ENCODE measurements at places on chromosomes 2 and 18.

DNA sequence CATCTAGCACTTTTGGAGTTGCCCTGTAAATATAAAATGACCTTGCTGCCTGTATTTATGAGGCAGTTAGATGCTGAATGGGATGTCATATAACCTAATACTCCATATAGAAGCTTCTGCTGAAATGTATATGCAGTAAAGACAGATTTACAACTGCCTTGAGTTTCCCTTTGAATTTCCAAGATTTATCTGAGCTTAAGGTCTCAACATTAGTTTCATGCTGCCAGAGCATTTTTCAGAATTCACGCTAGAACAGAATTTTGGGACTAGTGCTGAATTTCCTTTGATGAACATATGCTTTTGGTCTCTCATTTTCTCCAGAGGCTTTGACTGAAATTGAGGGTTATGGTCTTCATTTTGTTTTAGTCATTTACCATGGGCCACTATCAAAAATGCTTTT lies 254.7 kb upstream of the FANCL start:
- DNase-seq, result no peak

- no peak for DNase-seq
Measured at GRCh38 chr2:171469176-171469575, 35.1 kb downstream of the DCAF17 start.

GRCh38 chr2:29455200-29455860 lies 340.1 kb downstream of the CLIP4 start:
- DNase-seq, result no peak

DNA sequence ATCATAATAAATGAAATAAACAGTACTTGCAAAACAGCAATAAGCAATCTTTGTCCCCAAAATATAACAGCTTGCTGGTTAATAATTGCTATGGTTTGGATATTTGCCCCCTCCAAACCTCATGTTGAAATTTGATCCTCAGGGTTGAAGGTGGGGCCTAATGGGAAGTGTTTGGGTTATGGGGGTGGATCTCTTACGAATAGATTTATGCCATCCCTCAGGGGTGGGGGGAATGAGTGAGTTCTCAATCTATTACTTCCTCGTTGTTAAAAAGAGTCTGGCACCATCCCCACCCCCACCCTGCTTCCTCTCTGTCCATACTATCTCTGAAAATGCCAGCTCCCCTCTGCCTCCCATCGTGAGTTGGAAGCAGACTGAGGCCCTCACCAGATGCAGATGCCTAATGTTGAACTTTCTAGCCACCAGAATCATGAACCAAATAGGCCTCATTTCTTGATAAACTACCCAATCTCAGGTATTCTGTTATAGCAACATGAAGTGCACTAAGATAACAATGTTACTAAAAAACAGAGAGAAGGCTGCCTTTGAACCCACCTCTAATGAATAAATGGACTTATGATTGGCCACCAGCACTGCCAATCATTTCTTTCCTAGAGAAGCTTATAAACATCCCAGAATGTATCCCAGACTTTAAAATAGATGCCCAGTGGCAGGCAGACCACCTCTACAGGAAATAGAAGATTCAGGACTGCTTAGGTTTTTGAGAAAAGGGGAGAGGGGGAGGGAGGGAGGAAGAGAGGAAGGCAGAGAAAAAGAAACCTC lies 90.1 kb downstream of the ALPK2 start:
- no peak for DNase-seq

DNA sequence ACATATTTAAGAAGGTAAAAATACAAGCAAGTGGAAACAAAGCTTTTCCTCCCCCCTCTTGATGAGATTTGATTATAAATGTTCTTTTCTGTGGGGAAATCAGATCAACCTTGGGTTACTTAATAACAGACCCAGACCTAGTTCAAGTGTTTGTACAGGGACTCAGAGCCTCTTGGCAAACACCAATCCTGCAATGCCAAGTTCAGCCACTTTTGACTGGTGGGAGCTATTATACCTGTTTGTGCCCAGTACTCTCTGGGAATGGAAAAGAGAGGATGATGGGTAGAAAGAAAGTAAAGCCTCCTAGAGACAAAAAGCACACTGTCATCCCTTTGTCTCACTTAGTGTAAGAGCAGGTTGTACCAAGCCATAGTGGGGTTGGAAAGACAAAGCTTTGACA lies 63.8 kb upstream of the EPHA4 start:
- peak; percentile 2 for DNase-seq

DNA sequence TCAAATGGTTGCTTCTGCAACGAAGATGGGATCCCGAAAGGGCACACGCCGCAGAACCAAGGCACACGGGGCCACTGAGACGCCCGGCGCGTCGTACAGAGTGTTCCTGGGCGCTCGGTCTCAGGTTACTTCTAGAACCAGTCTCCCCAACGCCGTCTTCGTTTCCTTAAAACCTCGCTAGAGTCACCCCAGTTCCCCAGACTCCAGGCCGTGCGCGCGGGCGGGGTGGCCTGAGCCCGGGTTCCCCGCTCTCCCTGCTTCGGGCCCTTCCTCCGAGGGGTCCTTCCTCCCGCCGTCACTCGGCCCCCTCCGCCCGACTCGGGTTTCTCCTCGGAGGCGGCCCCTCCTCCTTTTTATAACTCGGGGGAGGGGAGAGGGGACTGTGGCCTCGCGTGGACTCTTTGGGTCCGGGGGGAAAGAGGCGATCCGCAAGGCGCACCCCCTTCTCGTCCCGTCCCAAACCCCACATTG lies 774 bp upstream of the FZD7 start:
- DNase-seq, result no peak

- DNase-seq, result no peak
Measured at GRCh38 chr2:181421131-181421458, 36.1 kb upstream of the ITGA4 start.

- no peak for DNase-seq
Measured at GRCh38 chr18:5107988-5108387, 89.1 kb downstream of the AKAIN1 start.

DNA sequence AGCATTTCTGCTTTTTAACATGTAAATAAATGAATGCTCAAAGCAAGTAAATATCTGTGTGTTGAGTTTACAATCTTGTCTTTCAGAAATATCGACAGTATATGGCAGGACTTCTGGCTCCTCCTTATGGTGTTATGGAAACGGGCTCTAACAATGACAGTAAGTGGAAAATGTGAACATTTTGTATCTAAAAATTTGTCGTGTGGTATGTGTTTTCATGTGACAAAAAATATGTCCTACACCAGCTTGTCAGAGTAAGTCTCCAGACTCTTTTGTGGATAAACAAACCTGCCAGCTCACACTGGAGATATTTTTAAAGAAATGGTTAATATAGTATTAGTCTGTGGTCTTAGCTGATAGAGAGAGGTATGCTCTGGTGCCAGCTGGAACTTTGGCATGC lies 157.9 kb upstream of the MAP3K20 start:
- no peak for DNase-seq

GRCh38 chr2:98394595-98395153 lies 48.4 kb downstream of the CNGA3 start:
- no peak for DNase-seq

DNA sequence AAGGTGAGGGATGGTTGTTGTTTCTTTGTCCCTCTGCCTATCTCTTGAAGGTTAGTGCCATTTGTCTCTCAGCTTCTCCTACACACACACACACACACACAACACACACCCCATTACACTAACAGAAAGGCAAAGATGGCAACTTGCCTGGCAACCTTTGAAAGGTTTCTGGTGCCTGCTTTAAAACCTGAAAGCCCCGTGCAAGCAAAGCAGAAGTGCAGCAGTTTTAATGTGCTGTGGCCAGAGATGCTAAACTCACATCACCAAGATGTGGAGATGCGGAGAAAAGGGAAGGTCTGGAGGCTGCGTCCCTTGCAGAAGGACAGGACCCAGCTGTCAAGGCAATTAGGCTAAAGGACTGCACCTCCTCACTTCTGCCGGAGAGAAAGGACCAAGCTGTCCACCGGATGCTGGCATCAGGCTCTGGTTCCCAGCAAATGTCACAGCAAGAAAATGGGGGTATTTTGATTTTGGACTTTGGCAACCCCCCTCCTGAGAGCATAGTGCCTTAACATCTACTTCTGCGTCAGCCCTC lies 196.4 kb downstream of the ARL4C start:
- DNase-seq, result no peak

- no peak for DNase-seq
Measured at GRCh38 chr18:41783065-41783818, 171.8 kb upstream of the PIK3C3 start.

GRCh38 chr2:102057502-102058292 lies 65.9 kb downstream of the IL1R2 start:
- DNase-seq, result no peak

Data from Jurkat, Clone E6-1 (cell line).